ENCODE measurements at places on chromosomes 7 and 10. TPM values are rescaled to one million over a fixed set of nuclear protein-coding genes. Genes with fewer than 3 reads are reported as not detected.

Gene CALHM3
- 0.50 TPM for total RNA-seq

Gene SSMEM1
- total RNA-seq, result not detected

Gene SAMD9L
- total RNA-seq, result 0.49 TPM

Gene TFR2
- 2.2 TPM for total RNA-seq

Gene FAM25A
- 0.52 TPM for total RNA-seq

Gene PWWP2B
- total RNA-seq, result 16.9 TPM

Gene NCF1
- total RNA-seq, result 0.17 TPM

Gene DRGX
- total RNA-seq, result 0.08 TPM

Gene CASTOR2
- 4.3 TPM for total RNA-seq

Gene EVX1
- 0.13 TPM for total RNA-seq

Gene CDNF
- total RNA-seq, result 1.3 TPM

Gene RASSF4
- 4.7 TPM for total RNA-seq

Gene NXPH1
- not detected for total RNA-seq

Gene VWC2
- not detected for total RNA-seq

Gene PODXL
- total RNA-seq, result 28.7 TPM

Gene TMEM139
- 0.64 TPM for total RNA-seq

Gene TMEM130
- 0.31 TPM for total RNA-seq

Gene ANKRD22
- total RNA-seq, result 0.31 TPM

Gene GET4
- 59.8 TPM for total RNA-seq

Gene UNCX
- total RNA-seq, result not detected

Gene FGFBP3
- 2.5 TPM for total RNA-seq

Gene PVRIG
- not detected for total RNA-seq

Gene IFIT2
- total RNA-seq, result 2.7 TPM

Gene PANK1
- 6.6 TPM for total RNA-seq

Gene SKIDA1
- total RNA-seq, result 0.74 TPM

Gene GNGT1
- not detected for total RNA-seq

Gene TRIM50
- not detected for total RNA-seq

Gene HOXA2
- 0.81 TPM for total RNA-seq

Gene PTPRE
- 5.7 TPM for total RNA-seq

Gene LIPK
- not detected for total RNA-seq

Gene ITGB8
- 1.1 TPM for total RNA-seq

Gene ZCCHC24
- total RNA-seq, result 2.6 TPM
